Stimulated activated CD8-positive, alpha-beta memory T cell treated with anti-CD3 and anti-CD28 coated beads, Interleukin-2, amount 100 ng/mL, for 1 hour (primary cell): ENCODE measurements at places on chromosomes 5 and 9.

GRCh38 chr5:129619782-129620181 is 128.1 kb upstream of the MINAR2 start:
- no peak for DNase-seq

- no peak for DNase-seq
Measured at GRCh38 chr9:110932863-110933262, 105.4 kb downstream of the LPAR1 start.

GRCh38 chr9:31023847-31024246 is 1360.6 kb upstream of the ACO1 start:
- no peak for DNase-seq

DNA sequence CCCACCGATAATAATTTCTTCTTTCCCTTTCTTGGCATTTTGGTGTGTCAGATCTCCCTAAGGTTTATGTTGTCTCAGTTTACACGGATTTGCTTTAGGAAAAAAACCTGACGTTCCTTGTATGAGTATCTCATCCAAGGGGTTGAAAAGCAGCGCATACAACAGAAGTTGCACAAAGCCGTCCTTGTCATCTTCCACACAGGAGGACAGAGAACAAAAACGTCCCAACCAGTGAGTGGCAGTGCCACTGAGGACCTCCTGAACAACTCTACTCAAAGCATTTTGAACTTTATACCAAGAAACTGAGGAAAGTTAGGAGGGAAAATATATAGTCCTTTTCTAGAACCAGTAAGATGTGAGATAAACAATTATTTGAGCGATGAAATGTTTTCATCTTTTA is 547.0 kb downstream of the PDE4D start:
- DNase-seq: no peak

DNA sequence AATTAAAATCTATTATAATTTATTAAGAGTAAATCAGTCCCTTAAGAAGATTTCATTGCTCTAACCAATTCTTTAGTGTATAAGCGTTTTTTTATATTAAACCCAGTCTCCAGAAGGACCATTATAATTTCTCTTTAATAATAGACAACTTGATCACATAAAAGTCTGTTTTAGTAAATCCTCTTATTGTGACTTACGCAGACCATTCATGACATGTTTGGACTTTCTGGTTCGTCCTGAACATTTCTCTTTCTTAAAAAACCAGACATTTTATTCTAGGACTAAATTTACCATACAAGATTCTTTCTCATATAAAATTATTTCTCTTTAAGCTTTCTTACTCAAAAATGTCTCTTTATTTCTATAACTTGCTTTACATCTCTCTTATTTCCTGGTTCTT is 196.2 kb upstream of the RAI14 start:
- no peak for DNase-seq
